ENCODE measurements at places on chromosomes 1 and 21.

- DNase-seq, result no peak
These were observed 230.6 kb downstream of the DSCAM start for GRCh38 chr21:40616377-40616704.

DNA sequence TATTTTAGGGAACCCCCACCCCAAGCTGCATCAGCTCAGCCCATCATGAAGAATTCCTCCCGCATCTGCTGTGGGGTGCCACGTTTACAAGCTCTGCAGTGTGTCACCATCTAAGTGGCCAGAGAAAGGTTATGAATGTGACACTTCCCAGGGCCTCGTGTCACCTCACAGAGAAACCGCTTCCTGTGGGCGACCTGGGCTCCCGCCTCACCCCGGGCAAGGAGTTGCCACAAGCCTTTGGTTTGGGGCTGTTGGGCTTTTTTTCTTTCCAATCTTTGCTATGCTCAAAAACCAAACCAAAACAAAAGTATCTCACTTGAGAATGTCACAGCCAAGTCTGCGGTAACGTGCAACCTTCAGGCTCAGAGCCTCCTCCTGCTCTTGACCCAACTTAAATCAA lies 82.1 kb upstream of the ARHGEF16 start:
- DNase-seq, result no peak

DNA sequence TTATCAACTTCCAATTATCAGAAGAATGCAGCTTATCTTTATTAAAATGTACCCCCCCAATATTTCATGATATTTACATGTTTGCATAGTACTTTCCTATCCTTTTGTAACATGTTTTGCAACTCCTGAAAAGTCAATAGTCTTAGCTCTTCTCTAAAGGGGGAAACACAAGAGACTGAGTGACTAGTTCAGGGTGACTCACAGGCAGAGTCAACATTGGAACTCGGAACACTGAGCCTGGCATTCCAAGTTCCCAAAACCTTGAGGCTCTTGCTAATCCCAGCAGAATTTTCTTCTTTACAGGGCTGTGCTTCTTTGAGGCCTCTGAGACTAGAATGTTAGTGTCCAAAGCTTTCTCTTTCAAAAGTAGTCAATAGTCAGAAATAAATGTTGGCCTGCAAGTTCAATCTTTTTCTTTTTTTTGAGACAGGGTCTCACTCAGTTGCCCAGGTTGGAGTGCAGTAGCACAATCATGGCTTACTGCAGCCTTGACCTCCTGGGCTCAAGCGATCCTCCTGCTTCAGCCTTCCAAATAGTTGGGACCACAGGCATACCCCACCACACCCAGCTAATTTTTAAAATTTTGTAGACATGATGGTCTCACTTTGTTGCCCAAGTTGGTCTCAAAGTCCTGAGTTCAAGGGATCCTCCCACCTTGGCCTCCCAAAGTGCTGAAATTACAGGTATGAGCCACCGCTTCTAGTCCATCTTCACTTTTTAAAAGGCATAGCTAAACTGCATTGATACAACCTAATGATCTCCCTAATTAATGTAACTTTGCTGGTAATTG lies 37.5 kb downstream of the ZNF281 start:
- no peak for DNase-seq

DNA sequence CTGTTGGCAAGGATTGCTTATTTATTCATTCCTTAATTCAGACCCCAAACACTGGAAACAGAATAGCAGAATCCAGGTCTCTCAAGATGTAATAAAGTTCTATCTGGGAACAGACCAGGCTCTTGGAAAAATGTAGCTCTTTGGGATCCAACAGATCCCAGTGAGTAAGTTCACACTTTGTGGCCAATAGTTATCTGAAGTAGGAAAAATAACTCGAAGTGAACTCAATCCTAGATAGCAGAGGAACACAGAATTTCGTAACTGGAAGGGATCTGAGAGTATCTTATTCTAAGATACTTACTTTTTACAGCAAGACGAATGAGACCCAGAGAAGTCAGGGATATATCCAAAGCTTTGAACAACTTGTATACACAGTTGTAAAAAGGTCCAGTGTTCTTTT lies 150.7 kb upstream of the CD34 start:
- DNase-seq, result no peak

- no peak for DNase-seq
These were observed 19.8 kb downstream of the TOMM20 start for GRCh38 chr1:235108876-235109275.

DNA sequence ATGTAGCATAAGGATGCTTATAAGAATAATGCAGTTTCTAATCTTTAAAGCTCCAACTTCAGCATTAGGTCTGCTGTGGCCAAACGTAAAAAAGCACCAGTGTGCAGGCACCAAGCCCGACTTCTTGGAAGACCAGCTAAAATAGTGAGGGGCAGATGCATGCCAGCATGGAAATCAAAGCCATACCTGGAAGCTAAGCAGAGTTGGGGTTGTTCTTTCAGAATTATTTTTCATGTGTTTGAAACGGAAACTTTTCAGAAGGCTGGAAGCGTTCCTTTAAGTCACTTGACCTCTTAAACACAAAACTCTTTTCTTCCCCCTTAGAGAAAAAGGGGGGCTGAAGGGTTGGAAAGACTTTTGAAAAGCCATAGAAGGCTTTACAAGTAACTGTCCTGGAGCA lies 329.2 kb upstream of the C1orf87 start:
- no peak for DNase-seq

GRCh38 chr1:235486321-235486720 lies 17.9 kb downstream of the B3GALNT2 start:
- no peak for DNase-seq

GRCh38 chr1:225823811-225824261 lies 13.9 kb downstream of the EPHX1 start:
- DNase-seq, result no peak

DNA sequence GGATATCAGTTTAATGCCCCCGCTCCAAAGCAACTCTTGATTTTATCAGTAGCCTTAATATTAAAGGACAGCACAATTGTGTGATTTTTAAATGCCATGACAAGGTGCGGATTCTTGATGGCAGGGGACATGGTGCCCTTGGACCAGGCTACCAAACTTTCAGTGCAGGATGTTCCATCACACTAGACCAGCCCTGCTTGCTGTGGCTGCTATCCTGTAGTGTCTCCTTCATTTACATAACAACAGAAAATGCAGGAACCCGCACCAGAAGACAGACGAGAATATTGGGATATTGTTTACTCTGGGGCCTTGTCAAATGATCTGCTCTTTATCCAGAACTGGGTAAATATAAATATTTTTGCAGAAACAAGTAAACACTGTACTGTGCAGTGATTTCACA lies 229.3 kb upstream of the PKN2 start:
- DNase-seq, result no peak

DNA sequence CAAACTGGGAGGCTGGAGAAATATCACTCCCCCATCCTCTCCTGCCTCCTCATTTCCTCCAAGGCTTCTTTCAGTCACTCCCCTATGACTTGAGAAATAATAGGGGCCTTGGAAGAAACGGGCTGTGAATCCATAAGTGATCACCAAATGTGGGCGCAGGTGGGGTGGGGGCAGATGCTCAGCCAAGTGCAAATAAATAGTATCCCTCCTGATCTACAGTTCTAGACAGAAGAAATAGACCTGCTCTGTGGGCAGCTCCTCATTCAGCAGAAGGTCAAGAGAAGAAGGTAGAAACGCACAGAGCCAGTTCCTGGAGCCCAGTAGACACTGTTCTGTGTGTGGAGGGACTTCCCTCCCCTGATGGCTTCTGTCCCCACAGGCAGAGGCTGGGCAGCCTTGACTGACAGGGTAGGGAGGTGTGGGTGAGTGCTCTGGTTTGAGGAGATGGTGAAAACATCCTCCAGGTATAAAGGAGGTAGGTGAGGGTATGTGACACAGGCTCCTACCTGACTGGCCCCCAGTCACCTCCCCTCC lies 17.1 kb downstream of the PAX7 start:
- DNase-seq, result no peak

- no peak for DNase-seq
These were observed 73.2 kb downstream of the DAB1 start for GRCh38 chr1:57350610-57351009.

DNA sequence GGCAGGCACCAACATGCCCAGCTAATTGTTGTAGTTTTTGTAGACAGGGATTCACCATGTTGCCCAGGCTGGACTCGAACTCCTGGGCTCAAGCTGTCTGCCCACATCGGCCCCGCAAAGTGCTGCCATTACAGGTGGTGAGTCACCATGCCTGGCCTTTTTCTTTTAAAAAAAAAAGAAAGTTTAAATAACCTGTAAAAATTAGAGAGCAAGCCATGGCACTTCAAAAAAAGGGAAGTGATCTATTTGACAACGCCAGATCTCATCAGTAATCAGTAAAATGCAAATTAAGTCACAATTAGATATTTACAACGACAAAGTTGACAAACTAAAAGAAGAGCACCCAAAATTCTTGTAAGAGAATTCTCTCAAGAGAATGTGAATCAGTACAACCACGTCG lies 2.9 kb upstream of the RBBP5 start:
- DNase-seq, result no peak

GRCh38 chr1:234601301-234602017 lies 8.5 kb downstream of the IRF2BP2 start:
- DNase-seq, result no peak

DNA sequence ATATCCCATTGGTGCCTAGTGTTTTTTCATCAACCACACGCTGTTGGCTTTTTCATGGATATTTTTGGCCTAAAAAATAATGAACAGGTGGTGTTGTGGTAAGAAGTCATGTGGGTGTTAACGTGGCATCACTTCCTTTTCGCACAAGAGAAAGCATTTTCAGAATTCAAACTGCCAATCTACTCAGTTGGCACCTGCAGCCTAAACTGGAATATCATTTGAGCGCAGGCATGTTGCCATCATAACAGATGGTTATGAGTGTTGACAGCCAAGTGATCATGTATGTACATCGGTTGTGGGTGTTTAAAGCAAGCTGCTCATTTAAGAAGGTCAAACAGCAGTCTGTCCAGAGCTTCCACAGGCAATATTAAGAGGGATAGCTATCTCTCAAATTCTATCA lies 1963.0 kb downstream of the NCAM2 start:
- no peak for DNase-seq

GRCh38 chr1:47508702-47509431 lies 71.0 kb downstream of the FOXD2 start:
- no peak for DNase-seq

DNA sequence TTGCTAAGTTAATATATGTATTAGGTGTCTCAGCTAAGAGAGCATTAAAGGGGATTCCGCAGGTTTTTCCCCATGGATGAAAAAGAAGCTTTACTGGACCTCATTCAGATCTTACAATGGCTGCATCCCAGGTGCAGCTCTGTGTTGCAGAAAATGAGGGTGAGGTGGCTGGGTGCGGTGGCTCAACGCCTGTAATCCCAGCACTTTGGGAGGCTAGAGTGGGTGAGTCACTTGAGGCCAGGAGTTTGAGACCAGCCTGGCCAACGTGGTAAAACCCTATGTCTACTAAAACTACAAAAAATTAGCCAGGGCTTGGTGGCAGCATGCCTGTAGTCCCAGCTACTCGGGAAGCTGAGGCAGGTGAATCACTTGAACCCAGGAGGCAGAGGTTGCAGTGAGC lies 58.5 kb upstream of the MORC3 start:
- DNase-seq, result no peak

- DNase-seq, result no peak
These were observed 11.2 kb upstream of the KCNQ4 start for GRCh38 chr1:40772146-40772955.

DNA sequence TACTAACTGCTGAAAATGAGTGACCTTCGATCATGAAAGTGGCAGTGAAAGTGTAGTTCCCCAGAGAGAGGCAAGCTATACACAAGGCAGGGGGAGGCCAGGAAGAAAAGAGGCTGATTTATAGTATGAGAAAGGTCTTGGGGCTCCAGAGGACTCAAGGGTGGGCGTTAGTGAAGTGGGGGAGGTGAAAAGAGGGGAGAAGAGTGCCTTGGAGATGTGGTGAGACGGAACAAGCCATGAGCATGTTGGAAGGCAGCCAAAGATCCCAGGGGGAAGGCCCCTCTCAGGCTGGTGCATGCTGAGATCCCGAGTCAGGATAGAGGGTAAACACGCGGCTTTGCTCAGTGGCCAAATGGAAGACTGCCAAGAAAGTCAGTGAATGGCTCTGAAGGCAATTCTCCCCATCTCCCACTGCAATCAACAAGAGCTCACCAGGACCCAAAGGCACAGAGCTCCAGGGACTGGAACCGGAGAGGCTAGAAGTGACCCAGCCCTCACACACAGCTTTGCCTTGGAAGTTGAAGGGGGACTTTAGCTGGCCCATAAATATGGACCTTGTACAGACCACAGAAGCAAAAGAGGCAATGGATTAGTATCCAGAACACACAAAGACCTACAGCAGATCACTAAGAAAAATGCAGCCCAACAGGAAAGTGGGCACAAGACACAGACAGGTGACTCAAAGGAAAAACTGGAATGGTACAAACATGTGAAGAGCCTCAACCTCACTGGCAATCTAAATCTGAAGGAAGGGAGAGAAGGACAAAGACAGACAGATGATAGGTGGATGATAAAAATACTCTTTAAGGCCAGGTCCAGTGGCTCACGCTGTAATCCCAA lies 49.6 kb downstream of the HSF2BP start:
- no peak for DNase-seq

GRCh38 chr1:234264832-234265231 lies 108.4 kb upstream of the COA6 start:
- no peak for DNase-seq

GRCh38 chr21:15277466-15277865 lies 212.7 kb upstream of the NRIP1 start:
- no peak for DNase-seq

DNA sequence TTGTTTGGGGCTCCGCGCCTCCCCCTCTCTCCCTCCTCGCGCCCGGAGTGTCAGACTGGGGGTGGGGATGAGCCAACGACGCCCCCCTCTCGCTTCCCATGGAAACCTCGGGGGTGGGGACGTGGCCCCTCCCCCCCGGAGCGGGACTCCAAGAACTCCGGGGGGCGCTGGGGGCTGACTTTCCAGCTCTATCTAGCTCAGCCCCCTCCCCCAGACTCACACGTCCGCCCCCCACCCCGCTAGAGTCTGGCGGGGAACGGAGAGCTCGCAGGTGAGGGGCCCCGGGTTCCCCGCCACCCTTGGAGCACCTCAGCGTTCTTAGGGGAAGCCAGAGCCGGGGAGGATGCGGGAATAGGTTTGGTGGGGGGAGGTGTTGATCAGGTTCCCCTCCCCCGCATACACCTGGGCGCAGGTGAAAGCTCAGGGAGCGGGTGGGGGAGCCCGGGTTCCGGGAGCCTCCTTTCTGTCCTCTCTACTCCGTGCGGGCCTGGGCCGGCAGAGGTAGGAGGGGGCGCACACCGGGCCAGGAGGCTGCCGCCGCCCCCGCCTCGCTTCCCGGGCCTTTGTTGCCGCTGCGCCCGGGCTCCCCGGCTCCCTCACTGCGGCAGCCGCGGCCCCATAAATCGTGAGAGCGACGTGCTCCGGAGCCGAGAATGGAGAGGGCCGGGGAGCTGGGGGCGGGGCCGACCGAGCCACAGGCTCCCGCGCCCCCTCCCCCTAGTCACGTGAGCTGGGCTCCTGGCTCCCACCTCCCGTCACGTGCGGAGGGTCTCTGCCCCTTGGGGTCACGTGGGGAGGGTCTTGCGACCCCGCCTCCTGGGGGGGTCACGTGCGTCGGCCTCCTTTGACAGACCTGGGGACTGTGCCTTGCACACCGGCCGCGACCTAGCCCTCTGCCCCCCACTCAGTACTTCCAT lies 1.9 kb downstream of the EFNA3 start:
- no peak for DNase-seq

All from anterior cingulate cortex (tissue), 58 donors.